ENCODE measurements at places on chromosomes 4 and X.

- DNase-seq = no peak
These were observed 189.4 kb downstream of the QDPR start for GRCh38 chr4:17322514-17322913.

DNA sequence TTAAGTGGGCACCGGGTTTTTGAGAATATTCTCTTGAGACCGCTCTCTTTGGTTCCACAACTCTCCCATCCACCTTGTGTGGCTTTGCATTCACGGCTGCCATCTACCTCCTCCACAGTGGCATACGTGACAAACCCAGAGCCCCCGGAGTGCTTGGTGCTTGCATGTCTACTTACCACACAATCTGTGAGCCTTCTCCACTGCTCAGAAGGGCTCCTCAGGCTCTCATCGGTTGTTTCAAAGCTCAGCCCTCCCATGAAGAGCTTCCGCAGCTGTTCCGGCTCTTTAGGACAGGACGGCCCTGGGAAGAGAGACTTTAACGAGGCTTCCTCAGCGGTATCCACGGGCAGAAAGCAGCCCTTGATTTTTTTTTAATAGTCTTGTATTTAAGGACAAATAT lies 167.6 kb upstream of the ANK2 start:
- no peak for DNase-seq

GRCh38 chrX:39018541-39018940 lies 217.3 kb downstream of the MID1IP1 start:
- no peak for DNase-seq

DNA sequence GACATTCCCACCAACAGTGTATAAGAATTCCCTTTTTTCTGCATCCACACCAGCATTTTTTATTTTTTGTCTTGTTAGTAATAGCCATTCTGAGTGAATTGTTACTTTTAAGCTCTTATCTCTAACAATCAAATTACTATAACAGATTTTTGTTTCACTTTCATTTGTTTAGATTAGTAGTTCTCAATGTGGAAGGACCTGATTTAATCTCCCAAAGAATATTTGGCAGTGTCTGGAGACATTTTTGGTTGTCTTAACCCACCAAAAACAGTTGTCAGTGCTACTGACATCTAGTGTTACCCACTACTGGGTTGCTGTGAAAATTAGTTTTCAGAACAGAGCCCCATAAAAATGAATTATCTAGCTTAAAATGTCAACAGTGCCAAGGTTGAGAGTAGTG lies 37.9 kb downstream of the RUFY3 start:
- no peak for DNase-seq

- no peak for DNase-seq
These were observed 3.8 kb downstream of the ARHGEF38 start for GRCh38 chr4:105556206-105556605.
